ENCODE measurements at places on chromosomes 1 and 21. TPM values are rescaled to one million over a fixed set of nuclear protein-coding genes. Genes with fewer than 3 reads are reported as not detected.

TSSK3 gene
- 0.33 TPM for total RNA-seq

OR2T11 gene
- not detected for total RNA-seq

CFAP45 gene
- 0.75 TPM for total RNA-seq

ST6GALNAC5 gene
- not detected for total RNA-seq

CLCA4 gene
- not detected for total RNA-seq
